HuH-7 (cell line): ENCODE measurements at places on chromosomes 12 and 14.

DNA sequence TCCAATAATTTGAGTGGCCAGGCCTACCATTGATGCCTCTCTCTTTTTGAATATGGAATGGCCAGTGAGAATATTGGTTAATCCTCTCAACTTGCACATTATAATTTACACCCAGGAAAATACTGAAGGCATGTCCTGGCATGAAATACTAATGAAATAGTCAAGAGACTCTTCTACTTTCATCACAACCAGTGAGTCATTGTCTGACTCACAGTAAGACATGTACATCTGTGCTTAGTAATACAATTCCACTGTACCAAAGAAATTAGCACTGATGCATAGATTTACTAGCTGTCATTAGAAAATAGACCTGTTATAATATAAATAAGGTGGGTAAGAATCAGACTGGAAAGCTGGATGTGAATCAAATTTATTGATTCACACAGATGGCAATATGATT is 31.6 kb downstream of the KCNC2 start:
- DNase-seq, result no peak

DNA sequence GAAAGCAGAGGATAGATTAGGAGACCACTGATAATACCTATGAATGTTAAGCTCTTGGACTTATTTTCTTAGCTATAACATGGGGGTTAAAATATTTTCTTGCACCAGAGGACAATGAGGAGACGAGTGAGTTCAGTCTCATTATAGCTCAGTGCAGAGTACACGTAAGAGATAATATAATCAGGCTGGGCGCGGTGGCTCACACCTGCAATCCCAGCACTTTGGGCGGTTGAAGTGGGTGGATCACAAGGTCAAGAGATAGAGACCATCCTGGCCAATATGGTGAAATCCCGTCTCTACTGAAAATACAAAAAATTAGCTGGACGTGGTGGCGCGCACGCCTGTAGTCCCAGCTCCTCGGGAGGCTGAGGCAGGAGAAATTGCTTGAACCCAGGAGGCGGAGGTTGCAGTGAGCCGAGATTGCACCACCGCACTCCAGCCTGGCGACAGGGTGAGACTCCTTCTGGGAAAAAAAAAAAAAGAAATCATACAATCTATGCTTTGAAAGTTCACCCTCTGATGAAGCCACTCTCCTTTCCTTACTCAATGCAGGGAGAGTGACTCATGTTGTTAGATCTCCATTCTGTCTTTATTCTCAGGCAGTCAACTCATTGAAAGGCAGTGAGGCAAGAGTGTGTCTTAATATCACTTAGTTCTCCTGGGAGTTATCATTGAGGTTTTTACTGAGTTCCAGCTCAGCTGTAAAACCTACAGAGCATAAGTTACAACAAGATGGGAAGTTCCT is 134.2 kb downstream of the SYNE2 start:
- DNase-seq, result no peak

- DNase-seq, result peak; percentile 51
Observed at GRCh38 chr14:25050269-25051150, 563 bp upstream of the STXBP6 start.

DNA sequence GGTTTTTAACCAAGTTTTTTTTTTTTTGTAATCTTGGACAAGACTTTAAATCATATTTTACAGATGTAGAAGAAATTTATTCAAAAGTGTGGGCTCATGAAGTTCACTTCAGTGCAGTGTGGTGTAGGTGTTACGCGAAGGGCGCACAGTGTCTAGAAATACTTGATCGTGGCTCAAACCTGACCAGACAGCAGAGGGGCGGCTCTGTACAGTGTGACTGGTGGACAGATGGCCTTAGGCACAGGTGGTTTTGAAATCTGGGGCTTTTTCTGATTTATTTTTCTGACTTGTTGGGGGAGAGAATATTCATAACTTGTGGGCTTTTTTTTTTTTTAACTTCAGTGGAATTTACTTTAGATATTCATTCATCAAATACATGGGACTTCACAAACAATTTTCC is 179.2 kb downstream of the PELI2 start:
- no peak for DNase-seq

DNA sequence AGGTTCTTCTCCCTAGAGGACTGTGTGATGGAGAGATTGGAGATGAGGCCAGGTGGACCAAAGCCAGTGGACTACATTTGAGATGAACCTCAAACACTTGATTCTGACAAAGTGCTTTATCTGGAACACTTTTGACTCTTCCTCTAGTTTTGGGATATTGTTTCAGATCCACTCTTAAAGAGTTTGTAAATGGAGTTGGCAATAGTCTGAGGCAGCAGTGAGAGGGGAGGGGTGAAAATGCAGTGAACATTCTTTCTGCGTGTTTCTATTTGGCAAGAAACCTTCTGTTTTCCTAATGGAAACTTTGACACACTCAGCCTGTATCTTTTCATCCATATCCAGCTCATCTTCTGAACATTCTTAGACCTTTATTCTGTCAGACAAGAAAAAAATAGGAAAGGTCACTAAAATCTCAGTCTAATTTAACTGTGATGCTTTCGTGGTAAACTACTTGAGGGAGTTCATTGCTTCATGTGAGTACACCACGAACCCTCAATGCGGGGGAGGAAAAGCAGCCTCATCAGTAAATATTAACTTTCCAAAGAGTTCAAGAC is 57.4 kb upstream of the KCNJ8 start:
- no peak for DNase-seq

DNA sequence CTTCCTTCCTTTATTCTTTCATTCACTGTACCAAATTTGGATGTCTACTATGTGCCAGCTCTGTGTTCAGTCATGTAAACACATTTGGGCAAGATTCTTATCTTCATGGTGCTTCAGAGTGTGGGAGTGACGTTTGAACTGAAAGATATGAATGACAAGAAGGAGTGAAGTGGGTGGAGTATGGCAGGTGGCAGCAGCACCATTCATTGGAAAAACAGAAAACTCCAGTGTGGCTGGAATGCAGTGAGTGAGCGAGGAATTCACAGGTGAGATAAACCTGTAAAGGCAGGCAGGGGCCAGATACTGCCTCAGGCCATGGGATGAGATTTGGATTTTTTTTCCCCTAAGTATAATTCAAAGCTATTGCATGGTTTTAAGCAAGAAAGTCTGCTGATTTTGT is 140.7 kb upstream of the CCDC198 start:
- no peak for DNase-seq
